Esophagus squamous epithelium (tissue), 5 donors: ENCODE measurements at places on chromosomes 6 and 20.

GRCh38 chr6:101668496-101669030, 275.1 kb downstream of the GRIK2 start:
- DNase-seq, result no peak

- DNase-seq, result no peak
These were observed 266.4 kb upstream of the PRDM1 start for GRCh38 chr6:105819745-105820144.

- DNase-seq, result no peak
These were observed 108.3 kb downstream of the TNFAIP3 start for GRCh38 chr6:137975188-137975940.

GRCh38 chr6:104186831-104187230, 672.9 kb downstream of the HACE1 start:
- DNase-seq, result no peak

DNA sequence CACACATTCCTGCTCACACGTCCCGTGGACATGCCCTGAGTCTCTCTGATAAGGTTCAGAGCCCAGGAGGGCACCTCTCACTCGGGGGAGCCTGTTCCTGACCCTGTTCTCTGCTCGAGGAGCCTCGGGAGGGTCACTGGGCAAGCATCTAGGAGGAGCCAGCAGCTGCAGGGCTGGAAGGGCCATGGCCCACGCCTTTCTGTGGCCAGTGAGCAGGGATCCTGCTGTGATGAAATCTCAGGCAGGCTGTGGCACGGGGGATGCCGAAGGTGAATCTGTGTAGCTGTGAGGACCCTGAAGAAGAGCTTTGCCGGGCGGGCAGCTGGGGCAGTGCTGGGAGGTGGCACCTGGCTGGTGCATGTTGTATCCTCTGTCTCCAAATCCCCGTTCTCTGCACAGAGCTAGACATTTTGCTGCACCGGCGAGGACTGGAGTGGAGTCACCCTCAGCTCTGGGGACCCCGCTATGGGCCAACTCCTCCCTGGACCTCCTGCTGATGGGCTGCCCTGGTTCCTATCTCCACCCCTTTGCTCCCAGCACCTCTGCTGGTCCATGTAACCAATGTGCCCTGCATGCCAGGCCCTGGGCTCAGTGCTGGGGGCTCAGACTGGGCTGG, 7.1 kb upstream of the NPBWR2 start:
- DNase-seq, result no peak

DNA sequence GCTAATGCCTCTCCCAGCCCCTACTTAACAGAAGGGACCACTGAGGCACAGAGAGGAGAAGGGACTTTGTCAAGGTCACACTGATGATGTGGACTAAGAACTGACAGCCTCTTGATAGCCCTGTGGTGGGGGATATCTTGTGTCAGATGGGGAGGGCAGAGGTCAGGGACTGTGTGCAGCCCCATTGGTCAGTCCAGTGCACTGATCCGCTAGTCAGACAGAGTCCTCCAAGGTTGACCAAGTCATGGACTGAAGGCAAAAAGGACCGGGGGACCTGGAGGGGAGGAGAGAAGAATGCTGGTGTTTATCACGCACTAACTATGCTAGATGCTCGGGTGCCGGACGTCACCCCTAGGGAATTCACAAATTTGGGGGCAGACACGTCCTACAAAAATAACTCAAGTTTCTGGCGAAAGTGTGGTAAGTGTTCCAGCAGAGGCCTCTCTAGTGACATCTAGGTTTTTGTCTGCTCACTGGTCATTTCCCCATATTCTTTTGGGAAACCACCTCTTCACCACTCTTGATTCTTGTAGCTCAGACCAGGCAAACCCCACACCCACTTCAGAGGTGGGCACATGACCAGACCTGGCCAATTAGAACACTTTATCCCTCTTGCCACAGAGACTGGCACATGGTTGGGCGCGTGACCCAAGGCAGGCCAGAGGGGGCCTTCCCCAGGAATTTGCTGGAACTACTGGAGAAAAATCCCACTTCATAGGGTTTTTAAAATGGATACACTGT, 21.0 kb downstream of the TCF15 start:
- DNase-seq, result no peak

- no peak for DNase-seq
These were observed 36.7 kb downstream of the KIF6 start for GRCh38 chr6:39688494-39688893.

DNA sequence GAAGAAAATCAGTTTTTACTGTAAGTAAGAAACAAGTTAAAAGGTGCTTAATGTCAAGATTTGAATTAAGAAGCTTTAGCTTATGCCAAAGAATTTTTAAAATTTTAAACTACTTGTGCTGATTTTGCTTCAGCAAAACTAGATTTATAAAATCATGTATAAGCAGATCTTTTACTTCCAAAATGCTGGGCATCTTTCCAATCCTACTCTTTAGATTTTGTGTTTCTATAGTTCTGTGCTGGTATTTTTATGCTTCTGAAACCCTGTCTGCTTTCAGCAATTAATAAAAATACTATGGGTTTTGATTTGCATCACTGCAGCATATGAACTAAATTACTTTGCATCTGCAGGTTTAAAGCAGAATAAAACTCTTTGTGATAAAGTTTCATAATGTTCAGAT, 238.6 kb upstream of the RNF217 start:
- no peak for DNase-seq

GRCh38 chr6:132730560-132730959, 16.7 kb upstream of the VNN1 start:
- no peak for DNase-seq

GRCh38 chr20:35166242-35166830, 5.5 kb upstream of the PROCR start:
- no peak for DNase-seq

DNA sequence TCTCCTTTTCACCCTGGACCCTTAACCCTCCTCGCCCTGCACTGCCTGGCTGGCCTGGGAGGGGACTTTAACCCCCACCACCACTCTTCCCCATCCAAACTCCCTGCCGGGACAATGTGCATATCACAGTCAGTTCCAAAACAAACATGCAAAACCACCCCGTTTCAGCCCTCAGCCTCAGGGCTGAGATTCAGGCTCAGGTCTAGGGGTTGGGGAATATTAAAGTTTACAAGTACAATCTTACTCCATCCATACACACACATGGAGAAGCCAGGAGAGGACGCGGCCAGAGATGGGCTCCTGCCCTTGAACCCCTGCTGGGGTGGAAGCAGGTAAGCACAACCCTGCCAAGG, 534 bp downstream of the KIAA1755 start:
- DNase-seq, result no peak

DNA sequence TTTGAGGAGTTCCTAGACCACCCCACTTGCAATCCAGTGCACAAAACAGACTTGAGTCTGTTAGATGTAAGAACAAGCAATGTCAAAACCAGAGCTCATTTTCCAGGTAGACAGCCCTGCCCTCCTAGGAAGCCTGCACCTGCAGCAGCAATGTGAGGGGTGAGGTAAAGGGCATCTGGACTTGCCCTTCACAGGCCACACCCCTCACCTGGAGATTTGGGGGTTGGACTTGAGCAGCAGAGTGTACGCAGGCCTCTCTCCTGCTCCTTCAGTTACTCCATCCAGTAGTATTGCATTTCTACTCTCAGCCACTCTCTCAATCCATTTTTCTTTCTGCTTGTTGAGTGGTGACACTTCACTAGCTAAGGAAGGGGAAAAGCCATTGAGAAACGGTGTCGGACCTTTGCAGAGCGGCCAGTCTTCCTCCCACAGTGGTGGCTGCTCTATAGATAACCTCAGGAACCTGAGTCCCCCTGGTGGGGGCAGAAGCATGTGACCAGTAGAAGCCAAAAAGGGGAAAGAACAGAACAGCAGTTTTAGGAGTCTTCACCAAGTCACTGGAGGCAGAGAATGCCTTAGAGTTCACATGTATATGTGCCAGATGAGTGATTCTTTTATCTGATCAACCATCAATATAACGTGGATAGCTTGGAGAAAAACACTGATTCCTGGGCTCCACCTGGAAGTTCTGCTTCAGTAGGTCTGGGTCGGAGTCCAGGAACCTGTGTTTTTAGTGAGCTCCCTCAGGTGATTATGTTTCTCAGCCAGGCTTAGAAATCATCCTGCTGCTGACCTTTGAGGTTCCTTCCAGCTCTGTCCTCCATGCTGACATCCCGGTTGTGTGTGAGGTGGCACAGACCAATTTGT, 28.0 kb downstream of the ARFGEF2 start:
- DNase-seq, result no peak

GRCh38 chr6:53344969-53345368, 3.8 kb downstream of the ELOVL5 start:
- DNase-seq, result no peak

DNA sequence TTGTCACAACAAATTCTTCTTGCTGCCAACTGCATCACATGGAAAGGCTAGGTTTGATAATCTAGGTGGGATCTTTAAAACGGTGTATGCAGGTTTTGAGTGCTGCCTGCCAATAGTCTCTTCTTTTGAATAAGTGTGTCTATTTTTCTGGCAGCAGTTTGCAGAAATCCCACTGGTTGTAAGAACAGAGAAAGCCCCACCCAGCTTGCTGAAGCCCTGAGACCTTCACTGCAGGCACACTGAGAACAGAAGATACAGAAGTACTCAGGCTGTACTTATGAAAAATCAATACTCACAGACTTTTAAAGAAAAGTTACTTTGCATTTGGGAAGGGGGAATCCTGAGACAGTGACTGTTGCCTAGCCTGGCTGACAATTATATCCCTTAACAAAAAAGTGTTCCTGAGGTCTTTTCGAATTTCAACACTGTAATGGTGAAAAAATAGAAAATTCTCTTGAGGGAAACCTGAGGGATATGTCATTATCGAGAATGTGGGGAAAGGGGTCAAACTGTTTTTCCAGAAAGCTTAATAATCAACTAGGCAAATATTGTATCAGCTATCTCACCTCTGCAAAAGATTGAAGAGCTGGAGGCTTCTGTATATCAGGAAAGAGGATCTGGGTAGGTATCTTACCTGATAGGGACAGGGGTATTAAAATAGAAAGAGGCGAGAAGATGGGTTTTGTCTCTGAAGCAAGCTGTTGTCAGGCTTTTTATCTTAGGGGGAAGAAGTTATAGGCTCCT, 199.9 kb downstream of the LRFN2 start:
- no peak for DNase-seq

- no peak for DNase-seq
These were observed 92.9 kb upstream of the SYNDIG1 start for GRCh38 chr20:24376311-24377099.

DNA sequence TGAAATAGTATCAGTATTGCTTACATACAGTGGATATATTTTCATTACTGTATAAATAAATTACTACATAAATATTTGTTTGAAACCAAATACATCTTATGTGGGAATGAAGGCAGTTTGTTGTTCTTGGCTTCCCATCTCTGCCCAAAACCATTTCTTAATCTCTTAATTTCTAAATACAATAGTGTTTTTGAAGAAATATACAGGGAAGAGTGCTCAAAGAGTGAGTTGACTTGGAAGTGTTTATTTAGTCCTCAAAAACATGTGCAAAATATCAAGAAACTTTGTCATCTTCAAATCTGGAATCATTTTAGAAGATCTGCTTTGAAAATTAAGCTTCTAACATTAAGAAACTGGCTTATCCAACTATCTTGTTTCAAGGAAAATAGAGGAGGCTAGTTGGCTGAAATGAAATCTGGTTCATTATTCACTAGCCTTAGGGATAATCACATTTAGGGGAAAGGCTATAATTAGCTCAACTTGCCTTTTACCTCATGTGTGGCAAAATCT, 259.8 kb upstream of the FLRT3 start:
- no peak for DNase-seq

GRCh38 chr6:119511024-119511423, 161.5 kb upstream of the MAN1A1 start:
- no peak for DNase-seq

DNA sequence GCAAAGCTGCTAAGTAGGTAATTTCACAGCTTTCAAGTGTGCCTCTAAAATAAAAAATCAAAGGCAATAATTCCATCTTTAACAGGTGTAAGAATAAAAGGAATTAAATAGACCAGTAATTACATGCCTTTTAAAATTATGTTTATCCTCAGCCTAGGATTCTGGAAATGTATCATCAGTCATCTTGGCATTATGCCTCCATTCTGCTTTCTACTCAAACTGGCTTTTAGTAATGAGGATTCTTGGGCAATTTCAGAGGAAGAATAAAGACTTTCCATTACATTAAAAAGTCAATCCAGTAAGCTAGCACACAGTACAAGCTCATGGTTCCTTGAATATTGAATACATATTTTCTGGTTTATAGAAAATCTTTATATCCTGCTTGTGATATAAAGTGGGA, 44.7 kb downstream of the GSTA2 start:
- no peak for DNase-seq

DNA sequence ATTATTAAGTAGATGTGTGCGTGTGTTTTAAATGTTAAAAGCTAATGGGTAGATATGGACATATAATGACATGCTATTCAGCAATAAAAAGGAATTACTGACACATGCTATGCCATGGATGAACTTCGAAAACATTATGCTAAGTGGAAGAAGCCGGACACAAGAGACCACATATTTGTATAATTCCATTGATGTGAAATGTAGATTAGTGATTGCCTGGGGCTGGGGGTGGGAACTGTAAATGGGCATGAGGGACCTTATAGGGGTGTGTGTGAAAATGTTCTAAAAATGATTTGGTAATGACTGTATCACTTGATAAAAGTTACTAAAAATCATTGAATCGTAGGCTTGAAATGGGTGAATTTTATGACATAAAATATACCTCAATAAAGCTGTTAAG, 104.5 kb upstream of the BEND3 start:
- DNase-seq, result no peak

DNA sequence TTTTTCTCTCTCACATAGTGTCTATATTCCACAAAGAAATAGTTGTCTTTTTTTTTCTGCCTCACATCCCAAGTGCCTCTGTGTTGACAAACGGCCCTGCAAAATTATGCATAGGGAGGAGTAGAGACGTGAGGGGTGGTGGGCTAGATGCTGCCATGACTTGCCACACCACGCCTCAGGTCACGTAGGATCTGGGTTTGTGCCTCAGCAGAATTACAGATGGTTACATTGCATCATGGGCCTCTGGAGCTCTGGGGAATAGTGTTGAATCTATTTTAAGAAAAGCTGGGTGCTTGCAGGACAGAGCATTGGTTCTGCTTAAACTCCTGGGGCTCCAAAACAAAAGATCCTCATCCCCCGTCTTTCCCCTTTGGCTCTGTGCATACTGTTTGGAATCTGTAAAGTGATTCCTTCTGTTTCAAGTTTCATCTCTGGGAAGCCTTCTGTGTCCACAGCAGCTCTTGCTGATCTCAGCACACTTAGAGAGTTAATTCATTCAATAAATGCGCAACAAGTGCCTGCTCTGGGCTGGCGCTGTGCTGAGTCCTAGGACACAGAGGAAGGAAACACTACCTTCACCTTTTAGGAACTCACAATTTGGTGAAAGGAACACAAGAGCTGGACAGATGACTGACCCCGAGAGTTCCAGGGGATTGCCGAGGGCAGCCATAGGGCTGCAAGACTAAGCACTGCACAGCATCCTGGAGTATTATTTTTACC, 2.4 kb downstream of the FANCE start:
- DNase-seq, result no peak

GRCh38 chr20:16808796-16809195, 60.6 kb downstream of the OTOR start:
- no peak for DNase-seq
